ENCODE measurements at places on chromosomes 4 and X.

- no peak for DNase-seq
Observed at GRCh38 chr4:11914406-11914805, 485.7 kb upstream of the HS3ST1 start.

DNA sequence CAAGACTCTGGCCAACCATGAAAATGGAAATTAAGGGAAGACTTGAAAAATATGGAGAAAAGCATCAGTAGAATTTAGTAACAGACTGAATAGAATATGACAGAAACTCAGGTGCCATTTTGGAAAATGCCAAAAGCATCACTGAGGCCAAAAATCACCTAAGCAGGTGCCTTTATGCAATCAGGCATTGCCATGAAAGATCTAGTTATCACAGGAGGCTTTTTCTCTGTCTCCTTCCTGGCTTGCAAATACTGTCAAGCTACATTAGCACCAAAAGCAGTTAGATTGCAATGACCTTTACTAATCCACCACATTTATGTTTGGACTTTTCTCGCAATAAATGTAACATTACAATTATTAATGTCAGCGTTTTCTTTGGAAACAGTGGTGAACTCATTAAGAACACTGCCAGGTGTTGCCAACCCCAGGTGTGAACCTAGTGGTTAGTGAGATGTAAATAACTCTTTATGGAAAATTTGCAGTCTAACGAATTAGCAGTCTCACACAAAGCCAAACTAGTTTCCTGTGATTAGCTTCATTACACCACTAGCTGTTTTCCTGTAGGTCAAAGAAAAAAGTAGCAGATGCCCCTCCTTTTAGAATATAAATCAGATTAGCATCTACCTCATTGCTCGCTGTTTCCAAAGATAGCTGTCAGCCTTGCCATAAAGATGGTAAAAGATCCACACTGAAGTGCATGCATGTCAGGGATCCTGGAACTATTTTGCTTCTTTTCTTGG, 1568.4 kb upstream of the TENM3 start:
- no peak for DNase-seq

DNA sequence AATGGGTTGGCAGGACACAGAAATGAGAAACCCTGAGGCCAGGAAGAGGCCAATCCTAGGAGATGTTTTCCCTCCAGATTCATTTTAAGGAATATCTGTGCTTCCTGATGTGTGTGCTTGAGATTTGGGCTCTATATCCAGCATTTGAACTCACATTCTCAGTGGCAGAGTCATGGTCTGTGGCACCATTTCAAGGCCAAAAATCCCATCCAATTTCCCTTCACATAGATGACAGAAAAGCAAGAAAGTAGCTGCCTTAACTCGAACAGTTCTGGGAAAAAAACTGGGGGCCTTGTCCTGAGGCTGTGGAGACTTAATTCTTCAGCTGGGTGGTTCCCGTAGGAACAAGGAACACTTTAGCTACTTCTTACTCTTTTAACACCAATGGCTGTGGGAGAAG, 27.4 kb downstream of the TAF7L start:
- no peak for DNase-seq

- DNase-seq: no peak
Observed at GRCh38 chr4:15423285-15423711, 4.5 kb upstream of the C1QTNF7 start.

DNA sequence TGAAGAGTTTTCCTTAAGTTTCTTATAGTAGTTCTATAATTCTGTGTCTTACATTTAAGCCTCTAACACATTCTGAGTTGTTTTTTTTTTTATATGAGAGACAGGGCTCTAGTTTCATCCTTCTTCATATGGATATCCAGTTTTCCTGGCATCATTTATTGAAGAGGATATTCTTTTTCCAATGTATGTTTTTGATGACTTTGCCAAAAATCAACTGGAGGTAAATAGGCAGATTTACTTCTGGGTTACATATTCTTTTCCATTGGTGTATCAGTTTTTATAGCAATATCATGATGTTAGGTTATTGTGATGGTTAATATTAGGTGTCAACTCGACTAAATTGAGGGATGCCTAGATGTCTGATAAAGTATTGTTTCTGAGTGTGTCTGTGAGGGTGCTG, 650.7 kb upstream of the GRID2 start:
- no peak for DNase-seq

- DNase-seq: no peak
Observed at GRCh38 chr4:1170156-1170975, 2.0 kb downstream of the SPON2 start.

GRCh38 chr4:78691971-78692821, 84.0 kb upstream of the BMP2K start:
- DNase-seq: no peak

DNA sequence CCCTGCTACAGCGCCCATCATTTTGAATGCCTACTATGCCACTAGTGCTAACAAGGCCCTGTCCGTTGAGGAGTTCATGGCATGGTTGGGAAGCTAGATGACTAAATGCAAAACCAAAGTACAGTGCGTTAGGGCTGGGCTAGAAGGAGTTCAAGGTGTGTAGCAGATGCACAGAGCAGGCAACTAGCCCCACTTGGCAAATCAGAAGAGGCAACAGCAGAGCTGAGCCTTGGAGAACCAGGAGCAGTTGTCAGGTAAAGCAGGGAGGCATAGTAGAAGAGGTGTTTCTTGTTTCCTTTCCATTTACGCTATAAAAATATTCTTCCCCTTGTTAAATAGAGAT, 146.6 kb upstream of the CPEB2 start:
- DNase-seq: no peak

- no peak for DNase-seq
Observed at GRCh38 chr4:105951198-105951597, 55.9 kb downstream of the NPNT start.

GRCh38 chr4:13903061-13903460, 275.5 kb upstream of the BOD1L1 start:
- no peak for DNase-seq

DNA sequence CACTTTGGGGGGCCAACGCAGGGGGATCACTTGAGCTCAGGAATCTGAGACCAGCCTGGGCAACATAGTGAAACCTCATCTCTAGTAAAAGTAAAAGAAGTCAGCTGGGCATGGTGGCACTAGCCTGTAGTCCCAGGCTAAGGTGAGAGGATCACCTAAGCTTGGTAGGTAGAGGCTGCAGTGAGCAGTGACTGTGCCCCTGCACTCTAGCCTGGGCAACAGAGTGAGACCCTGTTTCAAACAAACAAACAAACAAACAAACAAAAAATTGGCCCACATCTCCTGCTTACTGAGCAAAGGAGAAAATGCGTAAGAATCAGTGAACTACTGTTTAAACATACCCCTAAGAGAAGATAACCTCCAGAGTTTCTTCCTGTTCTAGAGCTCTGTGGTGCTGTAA, 85.3 kb downstream of the FRYL start:
- no peak for DNase-seq

DNA sequence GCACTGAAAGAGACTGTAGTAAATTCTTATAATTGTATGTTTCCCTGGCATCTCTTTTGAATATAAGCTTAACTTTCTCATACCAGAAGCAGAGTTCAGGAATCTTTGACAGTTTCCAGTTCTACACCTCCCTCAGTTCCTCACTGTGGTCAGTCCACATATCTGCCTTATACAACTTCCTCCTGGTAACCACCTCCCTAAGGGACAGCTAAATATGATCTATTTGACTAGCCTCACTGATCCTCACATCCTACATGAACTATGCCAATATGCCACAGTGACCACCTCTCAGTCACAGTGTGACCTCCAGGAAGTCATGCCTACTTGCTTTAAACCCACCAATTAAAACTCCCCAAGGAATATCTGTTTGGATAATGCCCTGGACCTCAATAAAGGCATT, 51.6 kb upstream of the HDAC8 start:
- DNase-seq: no peak

- DNase-seq: no peak
Observed at GRCh38 chr4:104693601-104694201, 199.0 kb upstream of the CXXC4 start.

- peak; percentile 1 for DNase-seq
Observed at GRCh38 chr4:169566021-169566818, 46.2 kb downstream of the NEK1 start.

- peak; percentile 83 for DNase-seq
Observed at GRCh38 chr4:181507938-181508337, 735.3 kb upstream of the TENM3 start.

GRCh38 chrX:115147220-115147619, 42.0 kb upstream of the RBMXL3 start:
- no peak for DNase-seq

- DNase-seq: no peak
Observed at GRCh38 chrX:153921511-153922446, 4.3 kb downstream of the ARHGAP4 start.

DNA sequence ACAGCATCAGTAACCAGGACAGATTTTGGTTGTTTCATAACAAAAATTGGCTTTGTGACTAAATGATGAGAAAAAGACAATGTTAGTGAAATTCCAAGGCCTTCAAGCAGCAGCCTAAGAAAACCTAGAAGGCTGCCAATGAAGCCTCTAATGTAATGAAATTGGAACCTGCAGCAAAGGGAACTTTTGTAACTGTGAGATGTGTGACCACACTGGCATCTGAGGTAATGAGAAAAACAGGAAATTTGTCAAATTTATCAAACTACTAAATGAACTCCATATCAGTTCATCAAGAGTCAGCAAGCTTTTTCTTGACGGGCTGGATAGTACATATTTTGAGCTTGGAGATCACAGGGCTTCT, 30.4 kb upstream of the EMCN start:
- no peak for DNase-seq

- no peak for DNase-seq
Observed at GRCh38 chrX:88990882-88991582, 244.0 kb downstream of the CPXCR1 start.

DNA sequence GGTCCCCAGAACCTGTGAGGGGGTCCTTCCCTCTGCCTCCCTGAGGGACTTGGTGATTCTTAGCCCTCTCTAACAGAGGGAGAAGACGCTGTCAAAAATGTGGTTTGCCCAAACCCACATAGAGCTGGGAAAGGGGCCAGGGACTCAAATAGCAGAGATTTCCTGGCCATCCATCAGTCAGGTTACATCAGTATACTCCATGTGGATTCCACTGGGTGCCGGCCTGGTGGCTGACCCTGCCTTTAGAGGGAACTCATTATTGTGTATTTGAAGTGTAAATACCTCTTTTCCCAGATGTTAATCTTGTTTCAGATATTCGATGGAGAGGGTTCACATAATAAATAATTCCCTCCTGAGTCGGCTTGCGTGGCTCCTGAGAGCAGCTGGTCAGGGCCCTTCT, 130.3 kb downstream of the TBL1X start:
- DNase-seq: no peak

DNA sequence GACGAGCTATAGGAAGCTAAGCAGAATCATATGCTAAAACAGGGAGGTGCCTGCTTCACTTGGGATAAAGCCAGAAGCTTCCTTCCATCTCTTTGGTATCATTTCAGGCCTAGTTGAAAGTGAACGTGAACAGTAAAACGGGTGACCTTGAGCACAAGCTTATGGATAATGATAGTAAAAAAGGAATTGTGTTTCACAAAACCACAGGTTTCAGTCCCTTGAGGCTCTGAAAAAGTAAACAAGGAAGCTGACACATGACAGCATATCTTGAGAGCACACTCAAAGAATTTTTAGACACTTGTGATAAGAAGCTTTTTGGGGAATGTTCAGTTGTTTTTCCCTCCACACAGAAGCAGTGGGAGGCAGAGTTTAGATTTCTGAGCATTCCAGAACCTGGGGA, 286.1 kb downstream of the DCHS2 start:
- no peak for DNase-seq

GRCh38 chr4:1360423-1361283, 13.6 kb downstream of the UVSSA start:
- no peak for DNase-seq

GRCh38 chrX:115525486-115525885, 35.5 kb upstream of the PLS3 start:
- no peak for DNase-seq

DNA sequence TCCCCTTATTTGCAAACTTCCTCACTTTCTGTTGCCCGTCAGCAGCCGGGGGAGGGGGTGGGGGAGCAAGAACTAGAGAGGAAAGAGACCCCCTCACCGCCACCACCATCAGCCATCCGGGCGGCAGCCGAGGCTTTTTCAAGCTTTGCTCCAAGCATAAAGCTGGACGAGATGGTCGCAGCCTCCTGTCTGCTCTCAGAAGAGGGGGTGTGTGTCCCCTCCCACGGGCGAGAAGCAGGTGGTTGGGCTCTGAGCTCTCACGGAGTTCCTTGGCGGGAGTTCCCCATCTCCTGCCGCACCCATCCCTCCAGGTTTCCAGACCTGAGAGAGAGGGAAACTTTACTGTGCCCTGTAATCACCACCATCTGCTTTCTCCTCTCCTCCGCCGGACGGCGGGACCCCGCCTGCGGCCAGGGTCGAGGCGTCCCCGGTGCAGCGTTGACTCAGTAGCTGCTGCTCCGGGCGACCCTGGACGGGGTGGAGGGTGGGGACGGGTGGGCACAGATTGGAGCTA, 4.7 kb upstream of the ARX start:
- DNase-seq: no peak

DNA sequence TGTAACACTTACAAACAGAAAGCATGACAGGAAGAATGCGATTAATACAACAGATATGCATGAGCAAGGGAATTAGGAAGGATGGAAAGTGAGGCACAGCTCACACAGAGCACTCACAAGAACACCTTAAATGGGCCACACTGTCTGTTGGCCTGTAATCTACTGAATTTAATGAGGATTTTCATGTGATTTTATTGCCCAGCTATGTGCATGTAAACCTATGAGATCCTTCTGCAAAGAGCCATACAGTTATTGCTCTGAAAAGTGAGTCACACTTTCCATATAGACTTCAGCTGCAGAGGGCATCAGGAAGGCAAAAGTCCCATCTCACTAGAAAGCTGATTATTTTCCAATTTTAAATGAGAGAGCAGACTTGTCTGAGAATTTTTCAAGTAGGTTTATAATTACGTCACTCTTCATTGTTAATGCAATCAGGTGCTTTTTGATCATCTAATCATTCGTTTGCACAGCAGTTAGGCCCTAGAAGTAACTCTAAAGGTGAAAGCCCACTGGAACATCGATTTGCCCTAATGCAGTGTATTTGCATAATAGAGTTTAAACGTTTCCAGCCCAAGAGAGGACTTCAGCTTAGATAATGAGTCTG, 832.7 kb upstream of the INTU start:
- peak; percentile 0 for DNase-seq

Data from NCI-H774 (cell line).